ENCODE measurements at places on chromosomes 7 and 10.
A peak's percentile ranks its signal among the peaks of the same experiment; 100 is the strongest.

GRCh38 chr10:53808677-53809372 is 992.2 kb downstream of the PCDH15 start:
- no peak for DNase-seq

DNA sequence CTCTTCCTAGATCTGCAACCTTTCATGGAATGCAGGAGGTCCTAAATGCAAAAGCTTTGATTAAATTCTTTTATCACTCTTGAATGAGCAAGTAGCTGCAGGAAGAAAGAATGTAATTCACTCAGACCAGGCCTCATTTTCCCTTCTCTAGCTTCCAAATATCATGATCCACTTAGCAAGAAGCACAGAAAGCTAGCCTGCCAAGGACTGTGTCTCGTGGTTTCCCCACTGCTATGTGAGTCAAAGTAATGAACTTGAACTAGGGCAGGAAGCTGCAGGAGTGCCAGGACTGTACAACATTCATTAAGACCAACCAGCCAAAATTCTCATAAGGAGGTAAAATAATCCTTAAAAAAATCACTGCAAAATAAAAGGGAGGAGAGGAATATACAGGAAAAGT is 379.2 kb downstream of the CALN1 start:
- no peak for DNase-seq

DNA sequence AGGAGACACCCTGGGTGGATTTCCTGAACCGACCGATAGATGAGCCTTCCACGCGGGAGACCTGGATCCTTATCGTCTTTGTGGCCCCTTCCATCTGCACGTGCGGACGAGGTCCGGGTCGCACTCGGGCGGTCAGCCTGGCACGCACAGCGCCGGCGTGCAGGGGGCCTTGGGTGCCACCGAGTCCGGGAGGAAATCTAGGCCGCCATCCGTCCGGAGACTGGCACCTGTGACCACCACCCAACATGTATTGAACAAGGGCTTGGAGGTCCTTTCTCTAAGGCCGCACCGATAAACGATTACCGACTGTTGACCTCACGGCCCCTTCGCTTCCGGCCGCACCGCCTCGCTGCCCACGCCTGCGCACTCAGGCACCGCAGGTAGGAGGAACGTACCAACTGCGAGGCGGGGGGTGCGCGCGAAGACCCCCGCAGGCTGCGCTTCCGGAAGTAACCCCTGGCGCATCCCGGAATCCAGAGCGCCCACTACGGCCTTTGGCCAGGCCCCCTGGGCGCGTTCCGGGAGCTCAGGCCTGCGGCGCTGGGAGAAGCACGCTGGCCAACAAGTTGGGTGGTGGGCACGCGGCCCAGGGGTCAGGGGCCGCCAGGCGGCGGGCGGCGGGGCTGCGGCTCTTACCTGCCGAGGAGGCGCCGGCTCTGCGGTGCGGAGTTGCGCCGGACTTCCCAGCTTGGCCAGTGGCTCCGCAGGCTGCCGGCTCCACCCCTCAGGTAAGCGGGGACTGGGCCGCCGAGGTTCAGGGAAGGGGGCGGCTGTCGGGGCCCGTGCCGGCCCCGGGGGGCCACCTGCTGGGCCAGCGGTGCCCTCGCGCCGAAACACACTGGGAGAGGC is at the start of the genes ACTR3C and LRRC61:
Gene ACTR3C (minus strand): TSS at position 713 of the 849 bp plus-strand sequence. CDS start 28,249 bp downstream, outside the sequence.
Gene LRRC61 (plus strand): TSS at position 523 of the 849 bp plus-strand sequence. CDS start 13,507 bp downstream, outside the sequence.
- DNase-seq, result peak; percentile 46

- DNase-seq, result no peak
Observed at GRCh38 chr7:69922026-69922803, 323.9 kb downstream of the AUTS2 start.

GRCh38 chr10:79149662-79150443 is 81.1 kb downstream of the ZMIZ1 start:
- DNase-seq, result no peak

DNA sequence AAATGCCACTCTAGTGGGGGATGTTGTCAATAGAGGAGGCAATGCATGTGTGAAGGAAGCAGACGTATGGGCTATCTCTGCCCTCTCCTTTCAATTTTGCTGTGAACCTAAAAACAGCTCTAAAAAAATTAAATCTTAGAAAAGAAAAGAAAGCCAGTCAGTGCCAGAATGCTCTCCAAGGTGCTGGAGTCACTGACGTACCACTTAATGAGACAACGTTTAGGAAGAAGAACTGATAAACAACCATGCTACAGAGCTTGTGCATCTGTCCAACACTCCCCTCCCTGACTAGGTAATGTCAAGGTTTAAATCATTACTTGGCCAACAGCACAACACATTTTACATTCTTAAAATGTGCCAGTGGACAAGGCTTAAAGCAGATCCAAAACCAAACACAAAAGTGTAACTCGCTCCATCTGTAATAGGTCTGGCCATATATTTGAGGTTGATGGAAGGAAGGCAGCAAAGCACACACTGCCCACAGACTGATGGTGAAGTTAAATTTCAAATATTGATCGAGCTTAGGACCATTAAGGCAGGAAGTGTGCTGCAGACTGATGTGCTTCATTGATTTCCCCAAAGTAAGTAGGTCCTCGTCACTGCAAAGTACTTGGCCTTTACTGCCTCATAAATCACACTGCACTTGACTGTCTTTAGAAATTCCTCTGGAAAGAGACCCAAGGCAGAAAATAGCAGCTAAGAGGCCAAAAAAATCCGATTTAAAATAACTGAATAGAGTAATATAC is 15.5 kb downstream of the ARMH3 start:
- no peak for DNase-seq

GRCh38 chr10:103911021-103911459 is 6.9 kb downstream of the STN1 start:
- no peak for DNase-seq

- no peak for DNase-seq
Observed at GRCh38 chr7:133109816-133110215, 27.9 kb upstream of the CHCHD3 start.

DNA sequence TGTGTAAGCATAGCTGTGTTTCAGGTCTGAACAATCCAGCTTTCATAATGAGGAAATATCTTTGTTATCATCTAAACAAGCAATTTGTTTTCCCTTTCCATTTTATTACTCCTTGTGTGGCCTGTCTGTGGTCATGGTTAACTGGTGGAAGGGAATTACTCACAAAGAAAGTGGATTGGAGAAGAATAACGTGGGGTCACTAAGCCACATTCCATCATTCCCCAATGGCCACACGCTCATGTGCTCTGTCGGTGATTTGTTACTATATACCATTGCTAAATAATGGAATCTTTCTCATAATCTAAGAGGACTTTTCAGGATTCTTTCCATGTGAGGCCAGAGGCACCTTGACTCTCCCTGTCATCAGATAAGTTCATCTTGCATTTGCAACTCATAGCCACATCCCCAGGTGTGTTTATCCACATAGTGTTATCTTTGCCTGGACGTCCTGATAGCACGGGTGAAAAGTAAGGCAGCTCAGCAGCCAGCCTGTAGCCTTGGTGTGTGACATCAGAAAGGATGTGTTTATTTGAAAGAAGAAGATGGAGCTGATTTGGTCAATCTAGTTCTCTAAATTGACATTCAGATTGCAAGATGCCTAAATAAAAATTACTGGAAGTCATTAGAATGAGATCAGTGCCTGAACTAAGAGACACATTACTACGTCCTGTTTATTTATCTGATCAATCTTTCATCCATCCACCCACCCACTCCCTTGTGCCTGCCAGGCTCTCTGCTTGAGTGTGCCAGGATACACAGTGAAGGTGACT is 128.9 kb downstream of the CELF2 start:
- no peak for DNase-seq

GRCh38 chr10:29719281-29719675 is 84.5 kb upstream of the SVIL start:
- no peak for DNase-seq

DNA sequence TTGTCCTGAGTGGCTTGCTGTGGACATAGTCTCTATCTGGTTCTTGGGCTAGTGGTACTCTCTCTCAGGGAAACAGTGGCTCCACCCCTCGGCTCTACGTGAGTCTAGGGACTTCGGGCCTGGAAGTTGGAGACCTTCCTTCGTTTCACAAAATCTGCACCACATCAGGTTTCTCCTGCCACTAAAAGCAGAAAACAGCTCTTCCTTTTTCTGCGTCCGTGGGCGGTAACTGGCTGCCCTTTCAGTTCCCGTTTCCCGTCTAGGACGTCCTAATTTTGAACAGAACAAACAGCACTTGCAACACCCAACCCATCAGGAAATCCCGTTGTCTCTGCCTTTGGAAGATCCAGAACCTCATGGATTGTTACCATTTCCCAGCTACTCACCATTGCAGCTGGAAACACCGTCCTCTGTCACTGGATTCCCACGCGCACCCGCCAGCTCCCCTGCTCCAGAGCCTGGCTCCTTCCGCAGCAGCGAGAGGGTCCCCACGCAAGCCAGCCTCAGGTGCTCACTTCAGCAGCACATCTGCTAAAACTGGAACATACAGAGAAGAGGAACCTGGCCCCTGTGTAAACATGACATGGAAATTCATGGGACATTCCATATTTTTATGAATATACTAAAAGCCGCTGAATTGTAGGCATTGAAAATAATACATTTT is 311.4 kb upstream of the AKR1E2 start:
- DNase-seq, result no peak

GRCh38 chr7:144018065-144018464 is 17.9 kb downstream of the OR6B1 start:
- DNase-seq, result no peak

DNA sequence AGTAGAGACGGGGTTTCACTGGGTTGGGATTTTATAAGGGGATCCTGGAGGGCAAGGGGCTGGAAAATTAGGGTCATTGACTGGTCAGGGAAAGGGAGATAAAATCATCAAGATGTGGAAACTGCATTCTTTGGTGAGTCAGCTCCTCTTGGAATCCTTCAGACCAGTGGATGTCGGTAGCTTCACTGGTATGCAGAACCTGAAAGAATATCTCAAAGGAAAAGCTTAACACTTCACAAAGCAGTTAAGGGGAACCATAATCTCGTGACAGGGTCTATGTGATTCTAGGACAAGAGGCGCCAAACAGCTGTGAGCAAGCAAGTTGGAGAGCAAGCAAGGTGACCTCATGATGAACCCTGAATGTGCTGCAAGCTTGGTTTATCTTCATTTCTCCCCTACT is 634.7 kb upstream of the AUTS2 start:
- no peak for DNase-seq

GRCh38 chr10:131657985-131658330 is 242.8 kb upstream of the PPP2R2D start:
- DNase-seq, result no peak

- no peak for DNase-seq
Observed at GRCh38 chr7:141411133-141411532, 140.1 kb upstream of the AGK start.

DNA sequence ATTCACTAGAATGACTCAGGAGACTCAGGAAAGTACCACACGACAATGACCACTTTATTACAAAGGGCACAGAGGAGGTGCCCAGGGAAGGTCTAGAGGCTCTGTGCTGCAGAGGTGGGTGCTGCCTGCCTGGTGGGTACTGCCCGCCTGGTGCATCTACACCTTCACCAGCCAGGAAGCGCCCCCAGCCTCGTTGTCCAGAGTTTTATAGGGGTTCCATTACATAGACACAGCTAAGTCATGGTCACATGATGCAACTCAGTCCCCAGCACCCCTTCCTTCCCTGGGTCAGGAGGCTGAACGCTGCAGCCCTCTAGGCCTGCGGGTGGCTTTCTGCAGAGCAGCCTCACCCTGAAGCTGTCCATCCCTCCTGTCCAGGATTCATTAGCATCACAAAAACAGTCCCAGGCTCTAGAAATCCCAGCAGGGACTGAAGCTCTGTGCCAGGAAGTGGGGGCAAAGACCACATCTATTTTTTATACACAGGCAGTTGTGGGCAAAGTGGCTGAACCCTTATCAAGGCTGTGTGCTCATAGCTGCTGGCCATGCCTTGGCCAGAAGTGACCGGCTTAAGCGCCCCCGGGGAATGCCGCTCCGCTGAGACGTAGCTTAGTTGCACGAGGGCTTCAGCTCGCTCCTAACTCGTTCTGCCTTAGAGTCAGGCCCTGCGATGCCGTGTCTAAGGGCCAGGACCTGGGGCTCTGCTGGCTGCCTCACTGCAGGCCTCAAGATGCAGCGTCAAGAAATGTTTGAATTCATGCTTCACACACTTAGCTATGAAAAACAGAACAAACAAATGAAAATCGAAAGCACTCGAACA is 219.0 kb downstream of the GLRX3 start:
- no peak for DNase-seq

- no peak for DNase-seq
Observed at GRCh38 chr10:101969412-101969922, 86.5 kb downstream of the ARMH3 start.

GRCh38 chr7:42345478-42346299 is 108.7 kb upstream of the GLI3 start:
- DNase-seq, result no peak

DNA sequence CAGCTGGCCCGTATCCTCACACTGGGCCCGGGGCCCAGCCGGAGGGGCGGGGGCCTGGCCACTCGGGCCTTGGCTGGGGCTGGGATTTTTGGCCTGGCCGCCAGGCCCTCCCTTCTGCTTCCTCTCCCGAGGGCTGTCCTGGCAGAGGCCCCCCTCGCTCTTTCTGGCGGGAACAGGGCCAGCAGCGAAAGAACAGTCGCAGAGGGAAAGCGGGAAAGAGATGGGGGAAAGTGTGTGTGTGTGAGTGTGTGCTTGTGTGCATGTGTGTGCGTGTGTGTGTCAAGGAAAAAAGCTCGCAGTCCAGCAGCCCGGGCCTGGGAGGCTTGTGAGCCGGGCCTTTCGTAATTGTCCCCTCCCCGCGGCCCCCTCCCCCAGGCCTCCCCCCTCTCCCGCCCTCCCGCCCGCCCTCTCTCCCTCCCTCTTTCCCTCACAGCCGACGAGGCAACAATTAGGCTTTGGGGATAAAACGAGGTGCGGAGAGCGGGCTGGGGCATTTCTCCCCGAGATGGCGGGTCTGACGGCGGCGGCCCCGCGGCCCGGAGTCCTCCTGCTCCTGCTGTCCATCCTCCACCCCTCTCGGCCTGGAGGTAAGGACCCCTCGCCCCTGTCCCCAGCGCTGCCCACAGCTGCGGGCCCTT is at the start of gene ELN:
Gene ELN (plus strand): TSS at position 491 of the 638 bp plus-strand sequence. CDS start 15 bp downstream, at position 506.
- DNase-seq, result no peak

DNA sequence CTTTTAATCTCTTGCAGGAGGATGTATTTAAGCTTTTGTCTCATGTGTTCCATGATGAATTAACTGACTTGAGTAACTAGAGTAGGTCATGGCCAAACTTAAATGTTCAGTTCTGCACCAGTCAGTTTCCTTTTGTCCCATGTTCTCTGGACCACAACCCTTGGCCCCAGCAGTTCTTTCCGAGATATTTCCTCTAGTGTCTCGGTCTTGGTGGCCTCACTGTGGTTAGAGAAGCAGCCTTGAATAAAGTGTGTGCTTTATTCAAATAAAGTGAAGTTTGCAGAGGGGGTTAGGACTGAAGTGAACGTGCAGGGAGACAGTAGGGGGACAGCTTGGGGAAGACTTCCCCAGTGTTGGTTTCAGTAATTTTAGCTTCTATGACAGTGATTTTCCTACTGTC is 9.3 kb downstream of the ZNF212 start:
- DNase-seq, result no peak

GRCh38 chr7:126993626-126994213 is 259.0 kb downstream of the GRM8 start:
- no peak for DNase-seq

DNA sequence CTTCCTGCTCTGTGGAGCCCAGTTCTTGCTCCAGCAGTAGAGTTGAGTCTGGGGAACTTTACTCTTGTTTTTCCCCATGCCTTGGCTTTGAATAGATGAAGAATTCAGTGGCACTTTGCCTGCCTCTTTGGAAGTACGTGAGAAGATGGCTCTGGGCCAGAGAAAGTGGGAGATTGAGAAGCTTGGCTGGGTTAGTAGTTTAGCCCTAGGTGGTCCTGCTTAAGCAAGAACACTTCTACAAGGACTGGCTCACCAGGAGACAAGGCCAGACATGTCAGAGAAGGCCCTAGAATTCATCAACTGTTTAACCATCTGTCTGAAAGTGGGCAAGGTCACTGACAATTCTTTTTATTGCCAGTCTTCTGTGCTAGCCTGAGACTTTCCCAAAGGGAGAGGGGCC is 410.3 kb downstream of the TYW1 start:
- no peak for DNase-seq

All from stimulated activated CD8-positive, alpha-beta memory T cell treated with anti-CD3 and anti-CD28 coated beads, Interleukin-15, amount 100 ng/mL, for 4 hours (primary cell).